NK-92 treated with Interleukin-12 subunit alpha and Interleukin-12 subunit beta, amount 100 ng/mL, for 24 hours (cell line): ENCODE measurements at places on chromosomes 2 and 18.

GRCh38 chr2:231524477-231525247, 5.6 kb downstream of the NMUR1 start:
- DNase-seq, result no peak

- DNase-seq, result no peak
Measured at GRCh38 chr18:75202696-75203365, 6.1 kb downstream of the PTGR3 start.

- DNase-seq, result no peak
Measured at GRCh38 chr2:192150166-192150565, 44.6 kb downstream of the TMEFF2 start.

GRCh38 chr2:45532181-45532580, 78.9 kb downstream of the SRBD1 start:
- no peak for DNase-seq

DNA sequence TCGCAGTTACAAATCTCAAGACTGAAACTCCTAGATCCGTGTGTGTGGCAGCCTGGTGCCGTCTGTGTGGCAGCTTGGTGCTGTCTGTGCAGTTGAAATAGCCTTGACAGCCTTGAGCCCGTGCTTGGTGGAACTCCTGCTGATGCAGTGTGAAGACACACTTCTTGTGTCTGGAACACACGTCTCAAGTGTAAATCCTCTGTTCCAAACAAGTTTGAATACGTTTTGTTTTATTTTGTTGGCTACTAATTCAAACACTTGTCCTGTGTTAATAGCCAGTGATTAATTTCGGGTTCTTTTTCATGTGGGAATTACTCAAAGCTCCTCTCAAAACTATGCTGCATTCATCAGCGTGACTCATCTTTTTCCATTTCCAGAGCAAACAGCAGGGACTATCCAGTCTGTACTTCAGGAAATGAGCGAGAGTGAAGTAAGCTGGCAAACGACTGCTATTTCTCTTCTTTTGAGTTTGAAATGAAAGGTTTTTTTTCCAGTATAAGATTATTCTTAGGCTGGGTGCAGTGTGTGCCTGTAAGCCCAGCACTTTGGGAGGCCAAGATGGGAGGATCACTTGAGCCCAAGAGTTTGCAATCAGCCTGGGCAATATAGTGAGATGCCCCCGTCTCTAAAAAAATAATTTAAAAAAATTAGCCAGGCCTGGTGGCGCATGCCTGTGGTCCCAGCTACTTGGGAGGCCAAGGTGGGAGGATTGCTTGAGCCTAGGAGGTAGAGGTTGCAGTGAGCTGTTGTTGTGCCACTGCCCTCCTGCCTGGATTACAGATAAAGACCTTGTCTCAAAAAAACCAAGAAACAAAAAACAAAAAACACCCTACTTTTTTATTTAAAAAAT, 152.9 kb downstream of the SPP2 start:
- no peak for DNase-seq

DNA sequence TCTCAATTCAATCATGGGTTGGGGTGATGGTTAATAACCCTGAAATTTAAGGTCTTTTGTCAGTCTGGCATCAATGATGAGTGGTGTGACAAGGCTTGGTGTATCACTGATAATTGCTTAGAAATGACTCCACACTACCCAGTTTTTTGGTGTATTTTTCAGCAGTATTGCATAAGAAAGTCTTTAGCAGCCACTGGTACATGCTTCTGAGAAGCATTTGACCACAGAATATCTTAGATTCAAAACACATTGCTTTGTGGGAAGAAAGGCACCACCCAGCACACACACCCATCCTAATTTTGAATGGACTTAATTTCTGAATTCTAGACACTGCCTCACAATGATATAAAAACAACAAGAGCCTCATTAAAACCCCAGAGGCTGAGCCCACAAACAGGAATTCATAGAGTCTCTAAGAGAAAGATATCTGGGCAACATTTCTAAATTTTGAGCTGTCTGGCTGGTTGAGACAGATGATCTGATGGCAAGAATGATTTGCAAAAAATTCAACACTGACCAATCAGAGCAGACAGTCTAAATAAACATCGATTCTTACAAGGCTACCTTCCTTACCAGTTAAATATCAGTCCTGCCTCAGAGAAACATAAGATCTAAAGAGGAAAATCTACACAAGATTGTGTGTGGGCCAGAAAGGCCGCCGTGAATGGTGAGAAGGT, 114.7 kb upstream of the CYP1B1 start:
- no peak for DNase-seq

DNA sequence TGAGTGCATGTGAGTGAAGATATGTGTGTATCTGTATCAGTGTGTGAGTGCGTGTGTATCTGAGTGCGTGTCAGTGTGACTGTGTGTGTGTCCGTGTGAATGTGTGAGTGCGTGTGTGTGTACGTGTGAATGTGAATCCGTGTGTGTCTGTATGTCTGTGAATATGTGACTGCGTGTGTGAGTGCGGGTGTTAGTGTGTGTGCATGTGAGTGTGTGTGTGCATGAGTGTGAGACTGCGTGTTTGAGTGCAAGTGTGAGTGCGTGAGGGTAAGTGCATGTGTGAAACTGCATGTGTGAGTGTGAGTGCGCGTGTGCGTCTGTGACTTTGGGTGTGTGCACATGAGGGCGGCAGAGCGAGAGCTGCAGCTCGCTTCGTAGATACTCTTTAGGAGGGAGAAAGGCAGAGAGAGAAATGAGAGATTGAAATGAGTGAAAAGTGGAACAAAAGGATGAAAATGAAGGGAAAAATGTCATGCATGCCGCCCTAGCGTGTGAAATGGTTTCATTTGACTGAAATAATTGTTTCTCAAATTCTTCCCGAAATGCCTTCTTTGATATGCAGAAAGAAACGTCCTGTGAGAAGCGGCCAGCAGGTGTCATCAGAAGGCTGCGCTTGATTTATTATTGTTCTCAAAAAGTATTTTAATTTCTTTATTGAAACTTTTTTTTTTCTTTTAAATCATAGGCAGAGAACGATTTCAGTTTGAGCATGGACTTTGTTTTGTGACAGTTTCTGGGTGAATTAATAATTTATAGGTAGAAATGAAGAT, 25.6 kb downstream of the ZNF407 start:
- DNase-seq, result no peak

- no peak for DNase-seq
Measured at GRCh38 chr18:21000667-21001066, 110.9 kb downstream of the ROCK1 start.

DNA sequence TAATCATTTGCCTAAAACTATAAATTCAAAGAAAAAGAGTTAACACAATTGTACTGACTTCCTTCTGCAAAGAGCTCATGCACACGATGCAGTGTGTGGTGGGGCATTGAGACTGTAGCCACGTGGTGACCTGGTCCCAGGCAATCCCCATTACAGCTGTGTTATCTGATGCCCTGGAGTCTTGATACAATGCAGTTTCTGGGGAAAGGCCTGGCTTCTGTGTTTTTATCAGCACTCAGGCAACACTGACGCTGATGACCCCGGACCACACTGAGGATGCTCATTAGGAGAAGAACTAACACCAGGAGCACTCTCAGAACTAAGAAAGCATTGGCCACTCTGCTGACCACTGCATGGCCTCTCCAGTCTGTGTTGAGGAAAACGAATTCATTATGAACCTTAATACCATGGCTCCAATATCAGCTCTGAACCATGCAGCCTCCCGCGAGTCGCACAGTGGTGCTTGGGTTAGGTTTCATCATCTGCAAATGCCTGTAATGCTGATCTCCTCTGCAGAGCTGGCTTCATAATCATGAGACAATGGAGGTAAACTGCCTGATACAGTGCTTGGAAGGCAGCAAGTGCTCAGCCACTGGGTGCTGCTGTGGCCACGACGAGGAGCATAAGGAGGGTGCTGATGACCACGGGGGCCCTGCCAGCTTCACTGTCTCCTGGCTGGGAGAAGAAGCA, 218.5 kb downstream of the MYT1L start:
- no peak for DNase-seq

GRCh38 chr2:183242937-183243336, 118.7 kb downstream of the NUP35 start:
- no peak for DNase-seq

DNA sequence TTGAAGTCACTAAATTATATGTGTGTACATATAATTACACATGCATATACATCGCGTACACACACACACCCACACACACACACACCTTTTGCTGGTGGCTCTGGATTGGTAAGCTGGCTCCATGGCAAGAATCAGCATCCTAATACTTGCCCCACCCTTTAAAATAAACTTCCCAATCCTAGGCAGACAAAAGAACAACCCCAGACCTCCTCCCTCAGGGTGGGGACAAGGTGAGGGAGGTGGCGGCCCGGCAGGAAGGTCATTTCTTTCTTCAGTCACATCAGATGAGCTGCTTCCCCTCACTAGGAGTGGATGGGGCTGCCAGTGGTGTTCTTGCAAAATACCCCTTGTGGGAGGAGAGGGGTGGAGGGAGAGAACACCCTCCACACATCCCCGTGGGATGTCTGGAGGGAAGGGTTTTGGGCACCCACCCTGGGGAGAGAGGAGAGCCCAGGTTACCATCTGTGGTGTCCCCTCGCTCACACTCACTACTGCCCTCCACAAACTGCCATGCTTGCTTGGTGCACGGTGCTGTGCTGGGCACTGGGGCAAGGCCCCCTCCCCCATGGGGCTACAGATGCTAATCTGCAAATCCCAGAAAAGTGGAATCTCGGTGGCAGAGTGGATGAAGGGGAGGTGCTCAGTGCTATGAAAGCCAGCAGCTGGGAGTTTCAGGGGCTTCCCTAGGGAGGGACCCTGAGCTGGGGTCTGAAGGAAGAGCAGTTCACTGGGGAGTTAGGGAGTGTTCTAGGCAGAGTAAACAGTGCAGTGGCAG, 64.0 kb downstream of the ODC1 start:
- no peak for DNase-seq

- no peak for DNase-seq
Measured at GRCh38 chr18:41378598-41378997, 576.4 kb upstream of the PIK3C3 start.

DNA sequence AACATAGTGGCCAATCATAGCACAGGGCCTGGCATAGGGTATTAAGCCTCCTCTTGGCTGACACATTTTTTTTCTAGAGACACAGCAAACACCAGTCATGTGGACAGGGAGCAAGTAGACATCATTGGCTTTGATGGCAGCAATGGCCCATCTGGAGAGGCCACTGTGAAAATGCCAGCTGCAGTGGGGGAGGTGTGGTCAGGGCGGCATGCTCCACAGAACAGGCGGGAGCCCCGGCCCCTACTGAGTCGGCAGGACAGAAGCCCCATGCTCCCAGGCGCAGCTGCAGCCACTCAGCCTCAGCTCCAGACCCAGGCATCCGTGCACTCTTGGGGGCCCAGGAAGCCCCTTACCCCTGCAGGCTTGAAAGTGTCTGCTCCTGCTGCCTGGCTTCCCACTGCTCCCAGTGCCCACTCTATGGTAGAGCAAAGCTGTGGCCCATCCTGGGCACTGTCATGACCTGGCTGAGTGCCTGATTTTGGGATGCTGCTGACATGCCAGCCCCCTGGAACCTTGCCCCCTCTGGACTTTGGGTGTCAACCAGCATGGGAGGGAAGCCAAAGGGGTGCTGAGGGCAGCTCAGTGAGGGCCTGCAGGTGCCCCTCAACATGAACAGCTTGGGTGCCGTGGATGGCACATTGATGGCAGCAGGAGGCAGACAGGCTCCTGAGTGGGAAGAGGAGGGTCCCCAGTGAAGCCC, 23.3 kb upstream of the UBE2F start:
- DNase-seq, result no peak

- DNase-seq, result no peak
Measured at GRCh38 chr2:202521470-202521869, 113.3 kb upstream of the FAM117B start.

GRCh38 chr2:84247532-84247931, 211.5 kb downstream of the SUCLG1 start:
- no peak for DNase-seq

- no peak for DNase-seq
Measured at GRCh38 chr18:8996771-8997432, 105.6 kb upstream of the NDUFV2 start.

DNA sequence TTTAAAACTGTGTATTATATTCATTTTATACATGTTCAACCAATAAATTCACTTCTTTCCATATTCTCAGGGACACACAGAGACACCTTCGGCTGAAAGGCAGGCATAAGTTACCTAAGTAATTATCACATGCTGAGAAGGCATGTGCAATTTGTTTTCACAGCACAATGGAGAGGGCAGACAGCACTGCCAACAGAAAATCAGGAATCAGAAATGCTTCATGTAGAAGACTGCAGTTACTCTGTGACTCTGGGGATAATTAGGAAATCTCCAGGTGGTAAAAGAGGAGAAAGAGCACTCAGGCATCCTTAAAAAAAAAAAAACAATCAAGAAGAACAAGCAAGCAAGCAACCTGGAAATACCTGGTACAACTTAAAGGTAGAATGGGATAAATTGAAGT, 49.3 kb downstream of the DSEL start:
- no peak for DNase-seq

DNA sequence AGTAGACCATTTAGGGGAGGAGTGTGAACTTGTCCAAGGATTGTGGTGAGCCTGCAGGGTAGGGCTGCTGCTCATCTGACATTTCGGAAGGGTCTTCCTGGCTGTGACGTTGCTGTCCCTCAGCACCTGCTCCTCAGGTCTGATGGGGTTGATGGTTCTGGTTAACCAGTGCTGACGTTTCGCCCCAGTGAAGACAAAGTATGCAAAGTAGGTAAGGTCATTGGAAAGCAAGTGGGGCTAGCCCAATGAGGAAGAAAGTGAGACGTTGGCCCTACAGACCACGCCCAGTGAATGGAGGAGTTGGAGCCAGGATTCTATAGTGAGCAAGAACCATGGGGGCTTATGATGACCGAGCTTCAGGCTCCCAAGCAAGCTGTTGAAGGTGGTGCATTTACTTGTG, 33.4 kb upstream of the ZNF396 start:
- no peak for DNase-seq

- no peak for DNase-seq
Measured at GRCh38 chr18:1994471-1994870, 576.8 kb downstream of the METTL4 start.

GRCh38 chr2:44836916-44837315, 104.6 kb upstream of the SIX3 start:
- no peak for DNase-seq

- no peak for DNase-seq
Measured at GRCh38 chr2:190382851-190383250, 25.3 kb upstream of the MFSD6 start.

- no peak for DNase-seq
Measured at GRCh38 chr2:40352041-40352702, 99.7 kb downstream of the SLC8A1 start.

GRCh38 chr2:213740453-213740852, 456.2 kb downstream of the SPAG16 start:
- DNase-seq, result no peak

- DNase-seq, result no peak
Measured at GRCh38 chr2:223148516-223148915, 96.5 kb downstream of the KCNE4 start.

DNA sequence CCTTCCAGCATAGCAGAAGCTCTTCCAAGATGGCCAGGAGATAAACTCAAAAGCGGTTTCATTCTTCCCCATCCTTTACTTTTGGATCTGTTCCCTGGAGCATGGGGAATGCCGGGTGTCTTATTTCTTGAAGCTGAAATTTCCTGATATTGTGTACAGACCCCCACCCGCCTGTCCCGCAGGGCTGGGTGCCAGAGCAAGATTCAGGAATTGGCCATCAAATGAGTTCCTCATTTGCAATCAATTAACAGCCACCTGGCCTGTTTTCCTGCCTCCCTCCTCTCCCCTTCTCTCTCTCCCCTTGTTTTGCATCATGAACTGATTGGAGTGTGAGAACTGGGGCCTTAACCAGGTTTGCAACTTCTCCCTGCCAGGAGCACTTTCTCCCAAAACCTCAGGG, 202.1 kb downstream of the SH3RF3 start:
- no peak for DNase-seq

GRCh38 chr18:79962311-79962710, 2.1 kb upstream of the HSBP1L1 start:
- no peak for DNase-seq

GRCh38 chr2:172147944-172148650, 45.4 kb upstream of the DLX2 start:
- DNase-seq, result no peak
